Amniotic stem cell (primary cell): ENCODE measurements at places on chromosomes 12 and 14.

- DNase-seq = no peak
Observed at GRCh38 chr12:76018111-76018510, 13.5 kb downstream of the PHLDA1 start.

DNA sequence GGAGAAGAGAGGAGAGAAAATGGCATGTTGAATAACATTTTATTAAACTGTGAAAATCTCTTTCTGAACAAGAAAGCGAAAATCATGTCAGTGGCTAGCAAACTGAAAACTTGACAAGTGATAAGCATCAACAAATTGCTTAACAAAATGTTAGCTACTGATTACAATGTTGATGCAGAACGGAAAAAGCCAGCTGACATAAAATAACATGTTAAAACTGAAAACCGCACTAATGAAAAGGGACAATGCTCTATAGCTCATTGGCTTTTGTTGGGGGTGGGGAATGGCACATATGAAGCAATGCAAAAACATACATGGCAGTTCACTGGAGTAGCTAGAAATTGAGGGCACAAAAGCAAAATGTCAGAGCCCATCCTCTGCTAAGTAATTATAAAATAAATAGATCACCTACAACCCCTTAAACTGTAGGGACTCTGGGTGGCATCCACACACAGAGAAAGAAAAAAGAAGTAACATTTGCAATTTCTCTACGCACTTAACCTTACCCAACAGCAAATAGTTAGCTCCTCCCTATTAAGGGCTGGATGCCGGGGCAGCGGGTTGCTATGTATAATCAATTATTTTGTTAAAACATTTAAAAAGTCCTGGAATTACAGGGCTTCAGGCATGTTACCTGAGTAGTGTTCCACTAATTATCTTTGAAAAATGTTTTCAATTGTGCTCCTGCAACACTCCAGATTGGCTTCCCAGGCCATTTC lies 129.2 kb upstream of the USP15 start:
- DNase-seq = no peak

DNA sequence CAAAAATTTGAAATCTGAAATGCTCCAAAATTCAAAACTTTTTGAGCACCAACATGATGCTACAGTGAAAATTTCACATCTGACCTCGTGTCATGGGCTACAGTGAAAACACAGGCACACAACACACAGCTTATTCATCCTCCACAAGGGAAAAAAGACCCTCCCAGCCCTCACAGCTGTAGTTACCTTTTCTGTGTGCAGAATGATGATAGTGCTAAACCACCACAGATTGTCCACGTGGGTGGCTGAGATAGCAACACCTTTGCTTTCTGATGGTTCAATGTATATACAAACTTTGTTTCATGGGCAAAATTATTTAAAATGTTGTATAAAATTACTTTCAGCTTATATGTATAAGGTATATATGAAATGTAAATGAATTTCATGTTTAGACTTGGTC lies 46.8 kb downstream of the FRS2 start:
- DNase-seq = no peak

DNA sequence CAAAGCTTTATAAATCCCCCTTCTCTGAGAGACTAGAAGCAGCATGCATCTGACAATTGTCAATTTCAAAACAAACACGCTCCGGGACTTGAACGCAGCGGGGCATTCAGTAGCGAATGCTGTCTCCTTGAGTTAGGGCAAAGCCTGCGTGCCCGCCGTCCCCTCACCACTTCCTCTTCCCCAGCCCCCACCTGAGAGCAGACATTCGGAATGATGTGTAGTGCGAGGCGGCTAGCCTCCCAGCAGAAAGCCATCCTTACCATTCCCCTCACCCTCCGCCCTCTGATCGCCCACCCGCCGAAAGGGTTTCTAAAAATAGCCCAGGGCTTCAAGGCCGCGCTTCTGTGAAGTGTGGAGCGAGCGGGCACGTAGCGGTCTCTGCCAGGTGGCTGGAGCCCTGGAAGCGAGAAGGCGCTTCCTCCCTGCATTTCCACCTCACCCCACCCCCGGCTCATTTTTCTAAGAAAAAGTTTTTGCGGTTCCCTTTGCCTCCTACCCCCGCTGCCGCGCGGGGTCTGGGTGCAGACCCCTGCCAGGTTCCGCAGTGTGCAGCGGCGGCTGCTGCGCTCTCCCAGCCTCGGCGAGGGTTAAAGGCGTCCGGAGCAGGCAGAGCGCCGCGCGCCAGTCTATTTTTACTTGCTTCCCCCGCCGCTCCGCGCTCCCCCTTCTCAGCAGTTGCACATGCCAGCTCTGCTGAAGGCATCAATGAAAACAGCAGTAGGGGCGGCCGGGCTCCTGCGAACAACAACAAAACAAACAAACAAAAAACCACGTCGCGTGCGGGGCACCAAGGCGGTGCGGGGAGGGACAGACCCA lies 2.2 kb downstream of the PRMT8 start:
- no peak for DNase-seq

GRCh38 chr12:77946541-77947061 lies 115.9 kb downstream of the NAV3 start:
- DNase-seq = no peak

GRCh38 chr12:19048943-19049342 lies 80.6 kb upstream of the PLEKHA5 start:
- no peak for DNase-seq

GRCh38 chr12:62720661-62721330 lies 214.2 kb downstream of the PPM1H start:
- DNase-seq = no peak

DNA sequence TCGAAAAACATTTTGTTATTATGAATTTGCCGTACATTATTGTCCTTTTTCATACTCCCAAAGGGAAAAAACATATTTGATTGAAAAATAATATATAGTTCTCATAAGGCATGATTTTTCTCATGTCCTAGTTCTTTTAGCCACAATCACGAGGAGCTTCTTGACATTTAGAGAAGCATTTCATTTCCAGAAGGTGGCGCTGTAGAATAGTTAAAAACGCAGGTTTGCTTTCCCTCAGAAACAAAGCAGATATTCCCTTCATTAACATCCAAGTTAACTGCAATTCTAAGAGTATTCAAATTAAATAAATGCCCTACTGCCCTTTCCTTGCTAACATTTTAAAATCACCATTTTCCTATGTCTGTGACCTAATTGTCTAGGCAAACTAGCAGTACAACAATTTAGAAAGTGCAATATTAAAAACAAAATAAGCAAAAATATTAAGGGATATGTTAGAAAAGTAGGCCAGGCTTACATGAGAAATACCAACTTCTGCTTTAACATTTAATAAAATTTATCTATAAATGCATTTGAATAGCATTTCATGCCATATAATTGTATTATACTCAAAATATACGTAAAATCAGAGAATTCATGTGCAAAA lies 10.9 kb upstream of the PIK3C2G start:
- peak; percentile 73 for DNase-seq

DNA sequence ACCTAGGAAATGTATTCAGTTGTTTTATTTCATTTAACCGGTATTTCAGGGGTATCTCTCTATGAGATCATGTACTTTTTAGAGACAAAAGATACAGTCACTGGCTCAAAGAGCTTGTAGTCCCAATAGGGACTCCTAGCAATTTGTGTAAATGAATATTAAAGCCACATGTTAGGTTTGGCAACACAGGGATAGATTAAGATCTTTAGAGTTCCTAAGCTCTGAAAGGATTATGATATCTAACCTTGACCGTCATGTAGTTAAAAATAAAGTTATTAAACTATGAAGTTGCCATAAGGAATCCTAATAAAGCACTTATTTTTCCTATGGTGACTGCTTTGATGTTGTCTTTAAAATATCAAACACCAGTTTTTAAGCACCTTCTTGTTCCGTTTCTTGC lies 100.4 kb upstream of the FGD4 start:
- no peak for DNase-seq

DNA sequence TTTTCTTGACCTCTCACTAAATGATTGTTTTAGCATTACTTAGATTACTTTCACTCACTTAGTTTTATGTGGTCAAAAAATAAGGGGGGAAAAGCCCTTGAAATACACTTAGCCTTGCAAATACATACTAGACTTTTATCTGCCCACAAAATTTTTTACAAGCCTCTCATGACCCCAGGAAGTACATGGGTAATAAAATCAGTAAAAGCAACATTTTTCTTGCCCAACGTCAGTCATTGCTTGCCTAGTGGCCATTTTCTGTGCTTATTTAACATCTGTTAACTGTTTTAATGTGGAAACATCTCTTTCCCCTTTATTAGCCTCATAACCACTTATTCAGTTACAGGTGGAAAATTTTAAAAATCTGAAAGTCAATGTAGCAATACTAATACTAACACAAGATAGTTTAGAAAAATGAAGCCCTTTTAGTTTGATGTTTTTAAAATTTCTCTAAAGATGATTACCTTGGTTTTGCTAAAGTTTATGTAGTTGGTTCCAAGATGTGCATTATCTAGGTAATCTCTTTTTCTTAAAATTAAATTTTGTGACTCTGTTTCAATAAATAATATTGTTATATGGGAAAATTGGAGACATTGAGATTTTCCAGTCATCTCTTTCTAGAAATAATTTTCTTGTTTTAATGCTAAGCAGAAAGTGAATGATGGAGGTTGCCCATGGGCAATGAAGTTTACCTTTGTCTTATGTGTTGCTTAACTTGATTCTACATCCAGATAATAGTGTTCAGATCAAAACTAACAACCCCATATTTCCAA lies 175.5 kb downstream of the TMTC2 start:
- DNase-seq = no peak

DNA sequence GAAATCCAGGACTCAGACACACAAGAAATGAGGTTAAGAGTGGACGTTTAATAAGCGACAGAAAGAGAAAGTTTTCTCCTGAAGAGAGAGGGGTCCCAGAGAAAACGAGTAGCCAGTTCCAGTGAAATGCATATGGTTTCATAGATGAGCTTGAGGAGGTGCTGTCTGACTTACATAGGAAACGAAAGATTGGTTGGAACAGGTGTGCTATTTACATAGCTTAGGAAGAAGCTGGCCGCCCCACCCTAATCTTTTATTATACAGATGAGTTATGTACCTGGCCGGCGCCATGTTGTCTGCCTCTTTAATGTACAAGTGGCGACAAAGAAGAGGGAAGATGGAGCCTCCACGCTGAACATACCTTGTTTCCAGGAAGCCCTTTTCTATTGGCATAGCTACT lies 223.0 kb downstream of the SLC6A15 start:
- no peak for DNase-seq

- peak; percentile 5 for DNase-seq
Observed at GRCh38 chr12:18492372-18493025, 231.2 kb downstream of the PIK3C2G start.

GRCh38 chr14:85387181-85387580 lies 142.8 kb upstream of the FLRT2 start:
- DNase-seq = no peak

DNA sequence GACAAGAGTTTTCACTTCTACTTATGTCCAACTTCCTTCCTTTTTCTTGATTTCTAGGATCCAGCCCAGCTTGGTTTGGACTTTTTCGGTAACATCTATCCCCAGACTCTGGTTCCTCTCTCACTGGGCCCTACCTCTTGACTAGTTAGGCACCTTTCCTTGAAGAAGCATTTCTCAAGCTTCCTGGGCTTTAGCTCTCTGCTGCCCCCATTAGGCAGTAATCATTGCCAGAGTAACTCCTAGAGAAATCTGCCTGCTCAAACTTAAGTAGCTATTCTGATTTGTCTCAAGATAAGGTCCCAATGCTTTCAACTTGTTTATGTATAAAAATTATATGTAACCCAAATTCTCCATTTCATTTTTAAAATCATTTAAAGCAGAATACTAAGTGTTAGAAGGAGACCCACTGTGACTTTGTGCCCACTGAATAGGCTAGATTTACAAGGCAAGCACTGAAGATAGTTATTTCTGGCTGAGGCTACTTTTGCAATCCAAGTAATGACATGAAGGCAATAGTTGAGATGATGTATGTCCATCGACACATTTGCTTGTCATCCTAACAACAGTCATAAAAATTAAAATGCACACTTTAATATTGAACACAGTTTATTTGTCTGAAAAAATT lies 275.0 kb upstream of the G2E3 start:
- no peak for DNase-seq

DNA sequence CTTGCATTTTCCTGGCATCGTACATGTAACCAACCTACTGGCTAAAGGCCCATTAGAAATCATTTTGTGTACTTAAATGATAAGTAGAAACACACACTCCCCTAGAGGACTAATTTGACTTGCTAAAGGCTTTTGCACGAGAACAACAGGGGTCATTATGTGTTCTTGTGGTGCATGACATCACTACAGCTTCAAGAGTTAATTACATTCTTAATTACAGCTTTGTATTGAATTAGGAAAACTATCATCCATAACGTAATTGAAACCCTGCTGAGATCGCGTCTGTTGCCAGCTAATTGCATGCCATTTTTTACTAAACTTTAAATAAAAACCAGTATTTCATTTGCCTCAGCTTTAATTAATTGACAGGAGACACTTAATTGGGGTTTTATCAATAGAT lies 51.4 kb downstream of the TMEM132C start:
- no peak for DNase-seq

DNA sequence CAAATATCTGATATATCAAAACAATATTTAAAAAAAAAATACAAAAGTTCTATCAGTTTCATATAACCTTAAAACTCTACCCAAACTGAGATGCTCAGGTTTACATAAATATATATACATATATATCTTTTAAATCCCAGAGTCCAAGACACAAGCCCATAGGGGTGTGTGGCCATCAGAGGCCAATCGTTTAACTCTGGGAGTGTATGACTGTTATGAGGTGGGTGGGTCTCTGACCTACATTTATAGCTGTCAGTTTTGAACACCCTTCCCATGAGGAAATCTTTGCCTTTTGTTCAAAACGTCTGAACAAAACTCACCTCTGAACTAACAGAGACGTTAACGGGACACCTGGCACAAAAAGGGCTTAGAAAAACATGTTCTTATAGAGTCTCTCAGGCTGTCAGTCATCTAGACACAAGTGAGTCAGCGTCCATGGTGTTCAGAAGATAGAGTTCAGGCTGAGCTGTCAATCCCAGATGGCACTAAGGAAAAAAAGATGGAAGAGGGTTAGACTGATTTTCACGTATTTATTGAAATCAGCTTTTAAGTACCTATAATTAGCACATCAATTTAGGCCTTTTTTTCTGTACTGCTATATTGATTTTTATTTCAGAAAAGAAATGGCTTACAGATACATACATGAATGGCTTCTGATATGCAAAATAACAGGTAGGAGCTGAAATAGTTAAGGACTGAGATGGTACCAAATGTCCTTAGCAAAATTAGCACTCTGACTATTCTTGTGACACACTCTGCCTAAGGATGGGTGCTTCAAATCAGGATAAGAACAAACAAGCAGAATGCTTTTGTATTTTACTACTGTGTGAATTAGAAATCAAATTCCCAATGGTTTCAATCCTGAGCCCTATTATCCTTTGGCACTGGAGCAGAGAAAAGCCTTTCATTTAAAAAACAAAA lies 29.2 kb downstream of the HIGD1C start:
- DNase-seq = no peak

- no peak for DNase-seq
Observed at GRCh38 chr14:23641915-23642588, 5.9 kb downstream of the DHRS2 start.
